ENCODE measurements at places on chromosomes 2 and 18.

GRCh38 chr2:88557290-88557689 is 70.0 kb downstream of the EIF2AK3 start:
- no peak for DNase-seq

DNA sequence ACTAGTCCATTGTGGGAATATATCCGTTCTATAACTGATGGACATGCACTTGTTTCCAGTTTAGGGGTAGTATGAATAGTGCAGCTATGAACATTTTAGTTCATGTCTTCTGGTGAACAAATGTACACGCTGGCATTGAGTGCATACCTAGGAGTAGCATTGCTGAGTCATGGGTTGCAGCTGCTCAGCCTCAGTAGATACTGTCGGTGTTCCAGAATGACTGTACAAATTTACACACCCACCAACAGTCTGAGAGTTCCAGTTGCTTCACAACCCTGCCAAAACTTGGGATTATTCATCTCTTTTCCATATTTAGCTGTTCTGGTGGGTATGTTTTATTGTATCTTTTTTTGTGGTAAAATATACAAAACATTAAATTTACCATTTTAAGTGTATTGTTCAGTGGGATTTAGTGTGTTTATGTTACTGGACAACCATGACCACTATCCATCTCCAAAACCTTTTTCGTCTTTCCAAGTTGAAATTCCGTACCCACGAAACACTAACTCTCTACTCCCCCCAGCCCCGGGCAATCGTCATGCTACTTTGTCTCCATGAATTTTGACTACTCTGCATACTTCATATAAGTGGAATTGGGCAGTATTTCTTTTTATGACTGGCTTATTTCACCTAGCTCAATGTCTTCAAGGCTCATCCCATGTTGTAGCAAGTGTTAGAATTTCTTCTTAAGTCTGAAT is 281.0 kb downstream of the PRKCE start:
- peak; percentile 33 for DNase-seq

GRCh38 chr2:207045531-207045930 is 106.2 kb downstream of the CPO start:
- DNase-seq = no peak

GRCh38 chr2:230589025-230589424 is 123.6 kb upstream of the CAB39 start:
- DNase-seq = no peak

- no peak for DNase-seq
These were observed 104.5 kb upstream of the CELF4 start for GRCh38 chr18:37669991-37670534.
